Naive B cell (primary cell): ENCODE measurements at places on chromosomes 2 and 18.

DNA sequence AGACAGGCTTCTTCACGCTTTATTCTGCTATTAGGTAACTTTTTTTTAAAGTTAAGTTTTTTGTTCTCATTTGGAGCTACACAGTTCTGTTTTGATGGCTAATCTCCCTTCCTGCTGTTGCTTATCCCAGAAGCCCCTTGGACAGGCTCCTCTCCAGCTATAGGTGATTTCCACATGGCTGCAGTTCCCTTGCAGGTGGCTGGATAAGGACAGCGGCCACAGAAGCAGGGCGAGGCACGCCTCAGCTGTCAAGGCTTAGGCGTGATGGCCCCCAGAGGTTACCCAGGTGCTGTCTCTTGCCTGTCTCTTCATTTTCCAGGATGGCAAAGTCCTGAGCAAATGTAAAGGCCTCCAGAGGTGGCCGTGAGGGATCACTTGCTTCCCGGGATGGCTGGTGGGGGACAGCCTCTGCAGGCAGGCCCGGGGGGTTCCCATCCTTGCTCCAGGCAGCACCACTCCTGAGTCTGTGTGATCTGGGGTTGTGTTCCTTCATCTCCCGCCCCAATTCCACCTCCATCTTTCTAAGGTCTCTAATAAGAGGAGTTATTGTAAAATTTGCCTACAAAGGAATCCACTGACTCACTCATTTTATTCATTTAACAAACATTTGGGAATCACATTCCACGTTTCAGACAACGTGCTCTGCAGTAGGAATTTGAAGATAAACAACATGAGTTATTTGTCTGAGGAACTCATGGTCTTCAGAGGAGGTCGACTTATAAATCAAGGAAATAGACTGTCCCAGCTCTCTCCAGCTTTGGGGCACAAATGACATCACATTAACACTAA is 53.4 kb downstream of the NAPG start:
- no peak for DNase-seq

GRCh38 chr18:9838144-9838877 is 47.5 kb upstream of the TXNDC2 start:
- DNase-seq: no peak

DNA sequence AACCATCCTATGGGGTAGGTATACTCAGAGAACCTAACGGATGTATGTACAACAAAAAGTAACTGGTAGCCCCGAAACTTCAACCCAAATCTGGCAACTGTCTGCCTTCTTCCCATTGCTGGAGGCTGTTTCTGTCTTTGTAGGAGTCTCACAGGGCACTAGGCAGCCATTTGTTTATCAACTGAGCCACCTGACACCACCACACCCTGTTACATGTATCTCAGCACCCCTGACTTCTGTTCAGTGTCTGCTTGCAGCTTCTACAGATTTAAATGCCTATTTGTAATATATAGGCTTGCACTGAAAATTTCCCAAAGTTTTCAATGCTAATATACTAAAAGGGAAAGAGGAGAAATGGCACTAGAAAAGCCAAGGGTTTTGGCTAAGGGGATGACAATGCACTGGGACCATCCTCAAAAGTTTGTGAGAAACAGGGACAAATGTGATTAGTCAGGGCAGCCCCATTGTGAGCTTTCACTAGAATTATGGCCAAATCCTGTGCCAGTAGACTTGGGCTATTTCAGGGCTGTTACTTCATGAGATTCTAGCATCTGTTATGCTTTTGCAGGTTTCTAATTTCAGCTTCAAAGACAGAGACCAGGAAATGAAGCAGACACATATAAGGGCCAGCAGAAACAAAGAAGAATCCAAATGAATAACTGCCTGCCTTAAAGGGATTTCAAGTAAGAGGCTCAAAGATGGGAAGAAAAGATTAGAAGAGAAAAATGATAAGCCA is 103.3 kb downstream of the MYO5B start:
- no peak for DNase-seq

DNA sequence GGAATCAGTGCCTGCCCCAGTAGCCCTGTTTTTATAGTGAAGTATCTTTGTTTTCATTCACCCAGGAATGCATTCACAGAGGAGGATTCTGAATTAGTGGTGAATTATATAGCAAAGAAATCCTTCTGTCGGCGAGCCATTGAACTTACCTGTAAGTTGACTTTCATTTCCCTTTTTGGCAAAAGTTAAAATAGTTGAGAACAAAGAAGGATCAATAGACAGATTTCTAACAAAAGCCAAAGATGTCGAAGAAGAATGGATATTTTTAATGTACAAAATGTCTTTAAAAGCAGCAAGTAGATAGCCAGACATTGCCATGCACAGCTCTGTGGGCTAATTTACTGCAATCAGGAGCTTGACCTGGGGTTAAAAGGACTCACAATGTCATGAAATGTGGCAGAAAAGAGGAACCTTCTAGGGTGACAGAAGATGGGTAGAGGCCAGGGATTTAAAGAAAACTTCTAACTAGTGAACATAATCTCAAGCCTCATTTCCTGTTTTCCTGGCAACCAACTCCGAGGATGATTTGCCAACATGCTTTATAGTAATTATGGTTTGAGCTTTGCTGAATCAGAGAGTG is 53.8 kb upstream of the TMEM87B start:
- peak; percentile 38 for DNase-seq

DNA sequence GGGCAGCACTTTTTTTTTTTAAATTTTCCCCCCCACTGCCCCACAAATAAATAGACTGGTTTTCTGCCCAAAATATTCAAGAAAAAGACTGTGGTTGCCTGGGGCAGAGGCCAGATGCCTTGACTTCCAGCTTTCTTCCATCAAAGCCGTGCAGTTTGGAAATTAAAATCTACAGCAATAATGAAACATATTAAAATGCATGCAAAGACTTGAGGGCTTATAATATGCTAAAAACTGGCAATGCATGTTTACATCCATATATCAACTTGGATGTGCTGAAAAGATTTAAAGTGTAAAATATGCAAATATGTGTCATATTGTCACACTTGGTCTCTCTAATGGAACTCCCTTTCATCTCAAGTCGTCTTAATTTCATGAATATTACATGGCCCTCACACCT is 2036.2 kb upstream of the PIK3C3 start:
- DNase-seq: no peak

DNA sequence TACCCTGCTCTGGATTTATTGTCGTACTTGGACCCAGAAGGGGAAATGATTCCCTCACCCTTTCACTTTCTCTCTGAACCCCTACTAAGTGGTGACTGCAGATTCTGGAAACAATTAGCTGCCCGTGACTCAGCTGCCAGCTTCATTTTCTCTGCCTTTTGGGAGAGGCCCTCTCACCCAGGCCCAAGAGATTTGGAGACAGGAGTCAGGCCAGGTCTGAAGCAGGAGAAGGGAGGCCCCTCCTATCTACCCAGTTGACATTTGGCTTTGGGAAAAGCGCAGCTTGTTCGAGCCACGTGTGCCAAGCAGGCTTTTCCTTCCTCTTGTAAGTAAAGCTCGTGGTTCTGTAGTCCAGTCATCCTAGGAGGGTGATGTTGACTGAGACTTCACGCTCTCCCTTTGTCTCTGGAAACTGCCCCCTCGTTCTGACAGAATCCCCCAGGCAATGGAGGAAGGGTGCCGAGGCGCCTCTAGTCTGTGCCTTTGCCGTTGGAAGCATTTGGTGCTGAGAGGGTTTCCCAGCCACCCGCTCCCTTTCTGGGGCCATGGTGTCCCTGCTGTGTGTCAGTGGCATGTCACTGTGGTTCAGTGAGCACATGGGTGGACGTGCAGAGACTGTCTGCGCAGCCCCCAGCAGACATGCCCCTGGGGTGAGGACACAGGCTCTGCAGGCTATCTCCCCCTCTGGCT is 8.6 kb downstream of the OXER1 start:
- no peak for DNase-seq

GRCh38 chr2:220469201-220469600 is 841.8 kb downstream of the SLC4A3 start:
- no peak for DNase-seq

DNA sequence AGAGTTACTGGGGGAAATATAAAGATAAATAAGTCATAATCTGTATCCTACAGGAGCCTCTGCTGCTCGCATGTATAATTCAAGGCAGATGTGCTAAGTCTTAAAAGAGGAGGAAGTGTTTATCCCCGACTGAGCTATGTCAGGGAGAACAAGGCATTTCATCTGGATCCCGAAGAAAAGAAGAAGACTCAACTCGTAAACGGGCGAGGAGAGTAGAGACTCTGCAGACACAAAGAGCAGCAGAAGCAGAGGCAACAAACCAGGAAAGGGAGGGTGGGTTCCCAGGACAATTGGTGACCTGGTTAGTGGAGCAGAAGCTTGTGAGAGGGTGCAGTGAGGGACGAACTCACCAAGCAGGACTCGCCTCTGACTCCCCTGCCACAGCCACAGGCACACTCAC is 368.6 kb downstream of the EIPR1 start:
- no peak for DNase-seq

DNA sequence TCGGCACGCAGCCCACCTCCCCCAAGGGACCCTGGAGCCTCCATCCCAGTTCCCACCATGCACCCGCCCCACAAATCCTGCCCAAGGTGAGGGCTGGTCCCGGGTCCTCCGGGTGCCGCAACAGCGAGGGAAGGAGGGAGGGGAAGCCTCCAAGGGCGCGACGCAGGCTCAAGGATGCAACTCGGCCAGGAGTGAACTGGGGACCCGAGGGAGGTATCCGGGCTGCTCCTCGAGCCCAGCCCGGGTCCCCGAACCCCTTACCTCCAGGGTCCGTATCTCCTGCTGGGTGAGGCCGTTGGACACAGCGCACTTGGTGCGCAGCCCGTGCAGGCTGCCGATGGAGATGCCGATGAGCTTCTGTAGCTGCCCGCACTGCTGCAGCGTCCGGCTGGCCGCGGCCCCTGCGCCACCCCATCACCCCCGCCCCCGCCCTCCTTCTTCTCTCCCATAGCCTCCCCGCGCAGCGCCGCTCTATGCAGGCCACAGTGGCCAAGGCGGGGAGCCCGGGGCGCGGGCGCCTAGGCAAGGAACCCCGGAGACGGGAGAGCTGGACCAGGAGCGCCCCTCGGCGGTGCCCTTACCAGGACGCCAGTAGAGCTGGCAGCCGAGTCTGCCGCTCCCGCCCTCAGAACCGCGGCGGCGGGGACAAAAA is 124.1 kb downstream of the ANKRD30BL start:
- DNase-seq: no peak

- no peak for DNase-seq
These were observed 74.9 kb upstream of the MYL1 start for GRCh38 chr2:210389856-210390255.

- no peak for DNase-seq
These were observed 19.9 kb downstream of the TRAPPC12 start for GRCh38 chr2:3399381-3399780.

DNA sequence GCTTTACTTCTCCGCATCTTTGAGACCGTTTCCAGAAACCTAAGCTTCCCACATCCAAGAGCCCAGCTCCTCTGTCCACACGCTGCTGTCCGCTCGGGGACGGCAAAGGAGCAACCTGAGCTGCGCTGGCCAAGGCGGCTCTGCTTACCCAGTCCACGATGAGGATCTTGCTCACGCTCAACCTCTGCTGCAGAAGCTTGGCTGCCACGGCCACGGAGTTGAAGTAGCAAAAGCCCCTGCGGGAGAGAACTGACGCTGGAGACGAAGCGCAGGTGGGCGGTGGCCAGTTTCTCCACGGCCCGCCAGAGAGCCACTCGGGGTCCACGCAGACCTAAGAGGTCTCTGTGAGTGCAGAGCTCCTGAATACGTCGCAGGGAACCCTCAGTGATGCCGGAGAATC is 236.1 kb downstream of the TWIST2 start:
- DNase-seq: no peak

DNA sequence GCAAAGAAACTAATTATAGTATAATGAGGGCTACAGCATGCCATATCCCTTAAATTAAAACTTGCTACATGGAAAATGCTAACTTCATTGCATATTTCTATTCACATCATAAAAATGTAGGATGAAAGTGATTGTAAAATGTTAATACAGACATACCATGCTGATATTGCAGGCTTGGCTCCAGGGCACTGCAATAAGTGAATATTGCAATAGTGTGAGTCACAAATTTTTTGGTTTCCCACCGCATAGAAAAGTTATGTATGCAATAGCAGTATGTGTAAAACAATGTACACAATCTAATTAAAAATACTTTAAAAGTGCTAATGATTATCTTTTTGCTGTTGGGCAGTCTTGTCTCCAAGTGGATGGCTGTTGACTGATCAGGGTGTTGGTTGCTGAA is 162.1 kb downstream of the CD8B2 start:
- DNase-seq: no peak

- no peak for DNase-seq
These were observed 32.4 kb downstream of the NGEF start for GRCh38 chr2:232980683-232981082.

- no peak for DNase-seq
These were observed 30.8 kb downstream of the LPIN1 start for GRCh38 chr2:11777066-11777782.

- DNase-seq: peak; percentile 7
These were observed 40.8 kb upstream of the RPRM start for GRCh38 chr2:153519257-153519875.

DNA sequence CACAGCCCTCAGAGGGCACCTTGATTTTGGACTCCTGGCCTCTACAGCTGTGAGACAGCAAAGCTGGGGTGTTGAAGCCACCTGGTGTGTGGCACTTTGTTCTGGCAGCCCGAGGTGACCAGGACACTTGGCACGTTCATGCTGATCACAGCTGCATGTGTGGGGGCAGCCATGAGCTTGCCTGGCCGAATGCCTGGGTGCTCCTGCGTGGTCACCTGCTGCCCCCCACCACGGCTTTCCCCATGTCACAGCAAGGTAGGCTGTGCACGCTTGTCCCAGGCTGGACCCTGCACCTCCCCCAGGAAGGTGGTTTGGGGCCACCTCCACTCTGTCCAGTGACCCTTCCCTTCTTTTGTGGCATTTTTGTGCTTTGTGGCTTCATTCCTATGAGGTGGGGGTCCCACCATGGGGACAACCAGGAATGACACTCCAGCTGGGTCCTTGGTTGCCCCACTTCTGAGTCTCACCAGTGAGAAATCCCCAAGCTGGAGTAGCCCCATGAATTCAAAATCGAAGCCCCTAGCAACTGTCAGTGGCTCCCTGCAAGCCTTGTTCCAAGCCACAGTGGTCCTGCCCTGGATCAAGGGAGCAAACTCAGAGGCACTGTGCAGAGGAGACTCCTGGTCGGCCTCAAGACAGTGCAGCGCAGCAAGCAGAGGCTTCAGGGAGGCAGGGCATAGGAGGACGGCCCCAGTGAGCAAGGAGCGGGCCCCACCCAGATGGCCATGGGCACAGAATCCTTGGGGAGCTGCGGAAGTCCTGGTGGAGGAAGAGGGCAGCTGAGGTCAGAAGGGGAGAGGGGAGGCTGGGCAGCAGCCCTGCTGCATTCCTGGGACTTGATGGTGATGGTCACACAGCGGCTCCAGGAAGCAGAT is 121.4 kb upstream of the HS6ST1 start:
- no peak for DNase-seq

DNA sequence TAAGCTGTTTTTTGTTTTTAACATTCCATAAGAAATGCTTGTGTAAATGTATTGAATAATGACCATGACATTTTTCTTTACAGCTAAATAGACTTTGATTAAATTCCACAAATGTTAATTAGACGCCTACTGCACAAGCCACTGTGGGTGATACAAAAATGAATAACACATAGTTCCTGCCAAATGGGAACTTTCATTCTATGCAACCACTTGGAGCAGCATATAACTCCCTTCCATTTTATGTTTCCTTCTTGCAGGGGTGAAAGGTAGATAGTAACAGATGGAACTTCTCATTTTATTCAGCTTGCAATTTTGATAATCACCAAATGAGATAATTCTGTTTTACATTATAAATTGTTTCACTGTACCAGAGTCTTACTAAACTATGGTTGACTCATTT is 70.0 kb upstream of the THUMPD2 start:
- DNase-seq: no peak
